ENCODE measurements at places on chromosomes 11 and 22.

DNA sequence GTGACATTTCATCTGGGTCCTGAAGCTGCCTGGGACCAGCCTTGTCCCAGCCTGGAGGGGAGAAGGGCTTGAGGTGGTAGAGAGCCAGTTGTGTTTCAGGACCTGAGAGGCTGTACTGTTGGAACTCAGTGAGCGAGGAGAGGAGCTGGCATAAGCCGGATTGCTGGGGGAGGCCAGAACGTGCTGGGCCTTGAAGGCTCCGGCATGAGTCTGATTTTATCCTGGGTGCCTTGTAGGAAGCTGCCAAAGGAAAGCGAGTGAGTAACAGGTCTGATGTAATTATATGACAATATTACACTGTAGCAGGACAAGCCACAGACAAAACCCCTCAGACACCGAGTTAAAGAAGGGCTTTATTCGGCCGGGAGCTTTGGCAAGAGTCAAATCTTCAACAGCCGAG, 17.2 kb downstream of the AP2A2 start:
- no peak for DNase-seq

DNA sequence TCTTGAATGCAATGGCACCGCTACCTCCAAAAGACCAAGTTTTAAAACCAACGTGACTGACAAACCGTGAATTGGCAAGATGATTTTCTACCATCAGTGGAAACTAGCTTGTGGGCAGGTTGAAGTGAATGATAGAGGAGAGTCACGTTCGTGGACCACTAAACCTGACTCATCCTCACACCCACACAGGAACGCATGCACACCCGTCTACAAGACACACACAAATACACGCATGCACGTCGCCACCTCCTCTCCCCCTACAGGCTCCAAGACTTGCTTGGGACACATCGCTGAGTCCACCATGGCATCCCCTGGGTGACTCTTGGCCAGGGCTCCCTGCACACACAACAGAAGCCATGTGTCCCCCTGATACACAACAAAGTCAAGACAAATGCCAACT, 14.4 kb downstream of the TMPRSS6 start:
- peak; percentile 58 for DNase-seq

DNA sequence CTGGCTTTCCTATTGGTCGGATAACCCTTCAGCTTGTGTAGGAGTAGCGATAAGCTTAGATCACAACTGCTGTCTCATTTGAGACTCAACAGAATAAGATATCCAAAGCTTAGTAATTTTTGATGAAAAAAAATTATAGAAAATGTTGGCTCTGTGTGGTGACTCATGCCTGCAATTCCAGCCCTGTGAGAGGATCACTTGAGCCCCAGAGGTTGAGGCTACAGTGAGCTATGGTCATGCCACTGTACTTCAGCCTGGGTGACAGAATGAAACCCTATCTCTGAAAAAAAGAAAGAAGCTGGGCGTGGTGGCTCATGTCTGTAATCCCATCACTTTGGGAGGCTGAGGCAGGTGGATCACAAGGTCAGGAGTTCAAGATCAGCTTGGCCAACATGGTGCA, 55.6 kb upstream of the RRM1 start:
- DNase-seq, result no peak

GRCh38 chr11:69127081-69127850, 28.5 kb upstream of the SMIM38 start:
- no peak for DNase-seq

- DNase-seq, result no peak
Observed at GRCh38 chr11:93903989-93904388, 53.6 kb upstream of the VSTM5 start.

DNA sequence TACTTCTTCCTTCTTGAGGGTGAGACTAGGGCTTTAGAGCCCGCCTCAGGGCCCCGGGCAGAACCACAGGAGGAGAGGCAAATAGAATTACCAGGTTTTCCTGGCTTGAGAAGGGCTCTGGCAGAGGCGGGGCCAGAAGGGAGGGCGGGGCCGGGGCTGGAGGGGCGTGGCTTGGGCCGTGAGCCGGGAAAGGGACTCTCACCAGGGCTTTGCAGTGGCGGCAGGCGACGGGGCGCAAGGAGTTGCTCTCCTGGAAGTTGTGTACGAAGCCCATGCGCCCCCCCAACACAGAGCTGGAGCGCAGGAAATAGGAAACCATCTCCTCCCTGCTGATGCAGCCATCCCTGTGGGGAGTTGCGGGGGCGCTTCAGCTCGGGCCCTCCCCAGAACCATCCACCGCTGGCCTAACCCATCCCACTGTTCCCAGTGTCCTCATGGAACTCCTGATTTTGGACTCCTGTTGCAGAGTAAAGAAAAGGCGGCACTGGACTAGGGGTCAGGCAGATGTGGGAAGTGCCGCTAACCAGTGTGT, 6.9 kb upstream of the NRXN2 start:
- no peak for DNase-seq

DNA sequence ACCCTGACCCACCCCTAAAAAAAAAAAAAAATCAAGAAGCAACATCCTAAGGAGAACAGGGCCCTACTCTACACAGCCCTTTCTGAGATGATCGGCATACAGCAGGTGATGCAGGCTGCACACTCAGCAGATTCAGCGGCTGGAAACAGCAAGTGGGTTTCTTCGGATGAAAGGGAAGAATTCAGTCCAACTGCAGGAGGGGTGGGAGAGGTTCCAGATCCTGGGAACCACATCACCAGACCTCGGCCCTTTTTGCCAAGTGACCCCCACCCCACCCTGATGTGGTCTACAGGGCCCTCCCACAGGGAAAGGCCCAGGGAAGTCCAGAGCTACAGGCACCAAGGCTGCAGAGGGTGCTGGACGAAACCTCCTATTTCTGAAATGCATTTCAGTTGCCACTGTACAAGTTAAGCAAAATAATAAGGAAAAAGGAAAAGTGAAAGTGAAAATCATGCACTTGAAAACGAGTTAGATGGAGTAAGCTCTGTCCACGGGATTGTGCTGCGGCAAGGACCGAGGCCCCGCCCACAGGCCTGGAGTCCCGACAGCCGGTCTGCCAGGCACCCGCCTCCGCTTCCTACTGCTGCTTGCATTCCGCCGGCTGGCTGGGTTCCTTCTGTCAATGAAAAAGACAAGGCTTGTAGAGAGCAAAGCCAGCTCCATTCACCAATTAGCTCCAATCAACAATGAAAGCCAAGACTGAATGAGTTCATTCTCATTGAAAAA, 16.0 kb upstream of the PHLDA2 start:
- DNase-seq, result no peak

- DNase-seq, result no peak
Observed at GRCh38 chr11:47388697-47389576, 10.6 kb upstream of the SPI1 start.

- DNase-seq, result no peak
Observed at GRCh38 chr11:62801071-62801470, 4.2 kb downstream of the NXF1 start.

DNA sequence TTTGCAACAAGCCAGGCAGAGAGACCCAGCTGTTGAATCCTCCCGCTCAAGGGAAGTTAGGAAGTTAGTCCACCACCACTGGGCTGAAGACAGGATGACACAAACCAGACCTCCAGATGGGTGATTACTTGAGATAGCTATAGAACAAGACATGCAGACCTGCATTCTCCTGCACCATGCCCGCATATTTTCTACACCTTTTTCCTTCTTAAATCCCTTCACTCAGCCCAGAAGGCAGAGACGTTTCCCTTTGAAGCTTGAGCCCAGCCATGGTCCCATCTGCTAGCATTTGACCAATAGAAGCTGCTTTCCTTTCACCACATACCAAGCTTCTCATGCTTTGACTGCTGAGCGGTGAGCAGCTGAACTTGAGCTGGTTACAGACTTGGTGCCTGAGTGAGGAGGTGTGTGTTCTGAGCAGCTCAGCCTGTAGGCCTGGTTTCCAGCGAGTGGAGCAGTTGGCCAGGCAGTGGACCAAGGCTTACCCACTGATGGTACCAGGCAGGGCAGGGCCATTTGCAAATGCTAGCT, 29.2 kb upstream of the CBX6 start:
- DNase-seq, result no peak

GRCh38 chr22:37387793-37388192, 39.5 kb downstream of the ELFN2 start:
- no peak for DNase-seq

- no peak for DNase-seq
Observed at GRCh38 chr11:82718821-82719220, 14.8 kb downstream of the FAM181B start.

DNA sequence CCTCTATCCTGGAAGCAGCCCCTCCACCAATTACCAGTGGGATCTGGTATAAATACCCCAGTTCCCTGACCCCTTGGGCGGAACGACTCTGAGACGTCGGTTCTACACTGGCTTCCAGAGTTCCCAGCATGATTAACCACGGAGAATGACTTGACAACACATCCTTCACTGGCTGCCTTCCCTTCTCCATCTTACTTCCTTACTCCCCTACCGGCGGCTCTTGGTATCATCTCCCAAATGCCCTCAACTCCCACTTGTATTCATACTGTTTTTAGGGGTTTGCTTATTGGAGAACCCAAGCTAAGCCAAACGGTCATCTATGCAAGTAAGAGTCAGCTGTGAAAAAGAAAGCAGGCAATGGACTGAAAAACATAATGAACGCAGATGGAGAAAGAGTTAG, 56.1 kb downstream of the APOL3 start:
- DNase-seq, result no peak

GRCh38 chr11:118226296-118226695, 1.5 kb upstream of the JAML start:
- DNase-seq, result no peak

- no peak for DNase-seq
Observed at GRCh38 chr11:44986315-44986714, 35.6 kb upstream of the TP53I11 start.

- DNase-seq, result no peak
Observed at GRCh38 chr11:13664351-13664750, 4.1 kb upstream of the FAR1 start.

DNA sequence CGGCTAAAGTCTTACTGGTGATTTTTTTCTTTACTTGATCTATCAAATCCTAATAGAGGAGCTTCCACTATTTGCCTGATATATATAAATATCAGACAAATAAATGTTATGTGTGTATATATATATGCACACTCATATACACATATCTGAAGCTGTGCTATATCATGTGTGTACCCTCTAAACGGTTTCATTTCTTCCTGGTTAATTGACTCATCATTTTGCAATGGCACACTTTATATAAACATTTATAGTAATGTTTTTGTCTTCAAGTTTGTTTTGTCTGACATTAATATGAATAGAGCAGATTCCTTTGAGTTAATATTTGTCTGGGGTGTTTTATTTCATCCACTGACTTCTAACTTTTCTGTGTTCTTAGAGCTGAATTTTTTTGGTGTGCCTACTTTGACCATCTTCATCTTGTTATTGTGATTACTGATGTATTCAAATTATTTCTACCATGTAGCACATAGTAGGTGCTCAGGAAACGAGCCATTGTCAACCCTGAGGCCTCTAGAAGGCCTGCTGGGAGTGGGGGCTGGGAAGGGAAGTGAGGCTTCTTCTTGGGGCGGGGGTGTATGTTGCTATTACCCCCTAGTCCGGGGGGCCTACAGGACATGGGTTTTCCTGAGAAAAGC, 82.6 kb downstream of the LRRC32 start:
- no peak for DNase-seq

DNA sequence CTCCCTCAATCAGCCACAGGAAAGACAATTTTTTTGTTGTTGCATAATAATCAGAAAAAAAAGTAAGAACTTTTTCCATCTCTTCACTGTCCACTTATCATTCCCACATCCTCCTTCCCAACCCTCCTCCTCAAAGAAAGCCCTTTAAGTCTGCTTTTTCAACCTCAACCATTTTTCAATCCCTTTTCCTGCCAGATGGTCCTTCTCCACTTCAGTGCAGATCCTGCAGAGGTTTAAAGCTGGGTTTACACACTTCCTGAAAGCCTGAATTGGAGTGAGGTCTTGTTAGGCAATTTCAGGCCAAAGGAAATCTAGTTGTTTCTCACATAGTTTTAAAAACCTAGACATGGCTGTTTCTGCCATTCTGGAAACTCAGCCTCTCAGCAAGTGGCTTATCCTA, 78.3 kb downstream of the RPL27A start:
- DNase-seq, result no peak

DNA sequence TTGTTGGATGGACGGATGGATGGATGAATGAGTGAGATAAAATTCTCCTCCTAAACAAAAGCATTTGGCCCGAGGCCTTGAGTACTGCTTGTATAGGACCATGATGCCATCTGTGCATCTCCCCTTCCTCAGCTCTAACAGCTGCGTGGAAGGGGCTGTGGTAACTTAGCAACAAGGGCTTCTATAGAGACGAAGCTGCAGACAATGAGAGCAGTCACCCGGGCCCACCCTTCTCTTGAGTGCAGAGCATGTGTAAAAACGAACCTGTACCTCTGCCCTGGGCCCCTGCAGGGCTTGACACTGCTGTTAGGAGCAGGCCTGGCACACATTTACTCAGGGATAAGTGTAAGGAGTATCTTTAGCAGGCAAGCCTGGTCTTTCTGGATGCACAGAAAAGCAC, 391.5 kb downstream of the CADM1 start:
- no peak for DNase-seq

- no peak for DNase-seq
Observed at GRCh38 chr11:43130616-43131015, 181.2 kb upstream of the API5 start.

- DNase-seq, result no peak
Observed at GRCh38 chr11:133747409-133747808, 97.9 kb downstream of the SPATA19 start.

GRCh38 chr11:70372076-70372475, 26.3 kb upstream of the CTTN start:
- no peak for DNase-seq

DNA sequence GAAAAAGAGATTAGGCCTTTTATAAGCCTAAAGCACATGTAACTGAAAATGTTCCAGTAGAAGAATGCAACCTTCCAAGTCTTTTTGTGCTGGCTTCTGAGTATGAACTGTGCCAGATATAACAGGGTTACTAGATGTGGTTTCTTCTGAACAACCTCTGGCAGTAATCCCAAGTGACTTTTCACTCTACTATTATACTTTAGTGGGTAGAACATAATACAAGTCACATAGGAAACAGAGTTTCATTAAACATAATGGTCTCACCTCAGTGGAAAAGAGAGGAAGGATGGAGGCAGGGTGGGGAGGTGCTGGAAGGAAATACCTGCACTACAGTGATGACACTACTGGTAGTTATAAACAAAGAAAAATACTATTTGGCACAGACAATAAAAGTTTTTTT, 81.3 kb downstream of the PHF21A start:
- no peak for DNase-seq

DNA sequence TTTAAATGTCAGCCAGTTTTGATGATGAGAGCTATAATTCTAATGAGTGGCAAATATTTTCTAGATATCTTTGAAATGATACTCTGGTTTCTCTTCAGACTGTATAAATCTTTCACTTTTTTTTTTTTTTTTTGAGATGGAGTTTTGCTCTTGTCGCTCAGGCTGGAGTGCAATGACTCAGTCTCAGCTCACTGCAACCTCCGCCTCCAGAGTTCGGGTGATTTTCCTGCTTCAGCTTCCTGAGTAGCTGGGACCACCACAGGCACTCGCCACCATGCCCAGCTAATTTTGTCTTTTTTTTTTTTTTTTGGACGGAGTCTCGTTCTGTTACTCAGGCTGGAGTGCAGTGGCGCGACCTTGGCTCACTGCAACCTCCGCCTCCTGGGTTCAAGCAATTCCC, 113.6 kb downstream of the TEAD1 start:
- DNase-seq, result no peak
